ENCODE measurements at places on chromosomes 3 and 15.

DNA sequence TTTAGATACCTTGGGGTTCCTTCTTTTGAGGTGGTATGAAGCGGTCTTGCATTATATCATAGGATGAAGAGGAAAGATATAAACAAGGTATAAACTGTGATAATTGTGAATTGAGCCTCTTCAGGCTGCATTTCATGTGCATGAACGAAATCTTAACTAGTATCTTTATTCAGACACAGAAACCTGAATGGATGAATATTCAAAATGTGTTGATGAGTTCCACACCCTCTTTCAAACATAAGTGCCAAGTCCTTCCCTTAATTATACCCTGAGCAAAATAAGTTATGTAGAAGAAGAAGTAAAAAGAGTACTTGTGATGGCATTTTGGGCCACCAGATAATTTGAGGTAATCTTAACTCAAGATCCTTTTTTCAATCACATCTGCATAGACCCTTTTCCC lies 103.1 kb upstream of the CFAP20DC start:
- no peak for DNase-seq

DNA sequence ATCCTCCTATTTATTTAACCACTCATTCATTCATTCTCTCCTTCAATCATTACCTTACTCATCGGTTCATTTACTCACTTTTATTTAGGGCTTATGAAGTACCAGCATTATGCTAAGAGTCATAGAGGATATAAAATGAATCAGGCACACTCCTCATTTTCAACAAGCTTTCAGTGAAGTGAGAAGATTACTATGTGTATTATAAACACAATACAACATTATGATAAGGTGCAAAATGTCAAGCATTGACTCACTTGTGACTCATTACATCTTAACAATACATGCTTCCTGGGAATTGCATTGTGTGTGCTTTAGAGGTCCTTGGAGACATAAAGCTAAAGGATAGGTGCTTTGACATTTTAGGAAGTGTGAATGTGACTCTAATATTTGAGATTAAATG lies 60.4 kb downstream of the PLAAT1 start:
- no peak for DNase-seq

- DNase-seq, result no peak
Observed at GRCh38 chr15:91530956-91531582, 322.4 kb upstream of the SLCO3A1 start.

GRCh38 chr3:186598108-186598784 lies 14.6 kb upstream of the AHSG start:
- peak; percentile 37 for DNase-seq

DNA sequence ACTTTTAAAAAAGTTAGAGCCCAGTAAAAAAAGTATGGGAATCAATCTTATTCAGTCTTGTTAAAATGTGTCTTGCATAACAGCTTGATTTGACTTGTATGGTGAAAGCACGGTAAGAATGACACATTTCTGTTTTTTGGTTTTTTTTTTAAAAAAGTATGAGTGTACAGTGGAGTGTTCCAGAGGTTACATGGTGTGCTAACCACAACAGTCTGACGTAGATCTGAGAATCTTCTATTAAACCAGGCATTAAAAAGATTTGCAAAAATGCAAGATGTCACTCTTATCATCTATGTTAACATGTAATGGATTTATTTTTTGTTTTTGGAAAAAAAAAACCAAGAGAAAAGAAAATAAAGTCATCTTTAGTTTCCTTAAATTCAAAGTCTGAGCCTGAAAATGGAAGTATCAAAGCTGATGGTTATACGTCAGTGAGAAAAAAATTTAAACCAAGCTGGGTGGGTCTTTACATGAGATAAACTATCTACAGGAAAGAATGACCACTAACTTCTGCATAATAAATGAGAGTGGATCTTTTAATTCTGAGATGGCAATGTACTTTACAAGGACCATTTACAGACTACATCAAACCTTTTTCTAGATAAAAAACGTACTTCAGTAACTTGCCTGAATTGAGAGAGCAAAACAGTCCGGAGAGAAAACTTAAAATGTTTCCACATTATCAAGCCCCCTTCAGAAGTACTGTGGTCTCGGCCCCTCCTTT lies 1.6 kb downstream of the GABPB1 start:
- DNase-seq, result peak; percentile 93

DNA sequence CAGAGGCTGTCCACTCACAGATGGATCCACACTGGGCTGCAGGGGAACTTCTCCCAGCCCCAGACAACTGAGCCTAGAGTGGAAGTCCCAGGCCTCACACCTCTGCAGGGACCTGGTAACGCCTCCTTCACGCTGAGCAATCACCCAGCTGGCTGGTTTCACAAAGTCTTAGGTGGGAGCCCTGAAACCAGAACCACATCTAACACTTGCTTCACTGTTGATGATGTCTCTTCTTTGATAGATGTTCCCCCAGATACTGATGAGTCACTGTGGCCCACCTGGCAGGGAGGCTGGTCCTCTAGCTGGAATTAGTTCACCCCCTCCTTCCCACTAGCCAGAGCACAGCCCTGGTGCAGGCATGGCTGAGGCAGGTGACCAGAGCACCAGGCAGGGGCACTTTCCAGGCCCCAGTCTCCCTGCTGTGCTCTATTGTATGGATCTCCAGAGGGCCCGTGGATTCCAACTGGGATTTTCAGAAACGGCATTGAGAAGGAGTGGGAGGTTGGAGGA lies 33.5 kb downstream of the MYL3 start:
- DNase-seq, result no peak

- DNase-seq, result no peak
Observed at GRCh38 chr3:127363171-127363570, 75.3 kb upstream of the PRR20G start.

- no peak for DNase-seq
Observed at GRCh38 chr3:106068795-106069194, 200.0 kb upstream of the CBLB start.

GRCh38 chr15:80495401-80495942 lies 91.3 kb downstream of the ARNT2 start:
- DNase-seq, result peak; percentile 51

- DNase-seq, result peak; percentile 62
Observed at GRCh38 chr15:87348746-87349145, 907.8 kb downstream of the NTRK3 start.

DNA sequence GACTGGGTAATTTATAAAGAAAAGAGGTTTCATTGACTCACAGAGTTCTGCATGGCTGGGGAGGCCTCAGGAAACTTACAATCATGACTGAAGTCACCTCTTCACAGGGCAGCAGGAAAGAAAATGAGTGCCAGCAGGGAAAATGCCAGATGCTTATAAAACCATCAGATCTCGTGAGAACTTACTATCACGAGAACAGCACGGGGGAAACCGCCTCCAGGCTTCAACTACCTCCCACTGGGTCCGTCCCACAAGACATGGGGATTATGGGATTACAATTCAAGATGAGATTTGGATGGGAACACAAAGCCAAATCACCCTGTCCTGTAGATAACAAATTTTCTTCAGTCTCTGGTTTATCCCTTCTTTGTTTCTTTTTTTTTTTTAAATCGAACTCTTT lies 31.0 kb upstream of the AVEN start:
- DNase-seq, result no peak

DNA sequence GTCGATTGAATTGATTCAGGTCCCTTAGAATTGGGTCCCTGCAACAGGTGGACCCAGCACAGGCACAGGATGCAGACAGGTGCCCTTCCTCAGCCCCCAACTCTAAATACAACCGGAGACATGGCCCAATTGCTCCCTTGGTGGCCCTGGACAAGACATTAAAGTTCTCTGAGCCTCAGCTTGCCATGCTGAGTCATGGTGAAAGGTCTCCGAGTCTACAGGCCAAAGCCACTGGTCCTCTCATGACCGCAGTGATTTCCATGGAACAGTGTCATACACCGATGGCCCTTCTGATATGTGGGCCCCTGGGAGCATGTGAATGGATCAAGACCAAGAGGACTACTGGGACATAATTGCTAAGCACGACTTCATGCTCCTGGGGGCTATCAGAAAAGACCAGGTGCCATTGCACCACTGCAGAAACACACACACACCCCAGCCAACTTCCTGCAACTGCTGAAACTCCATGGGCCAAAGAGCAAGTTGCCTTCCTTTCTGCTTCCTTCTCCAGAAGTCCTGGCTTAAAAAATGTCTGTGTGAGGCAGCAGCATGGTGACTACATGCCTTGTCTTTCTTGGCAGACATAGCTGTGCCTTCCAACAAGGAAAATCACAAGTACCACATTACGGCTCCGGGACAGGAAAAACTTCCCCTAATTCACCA lies 38.8 kb downstream of the TBC1D2B start:
- DNase-seq, result no peak

GRCh38 chr3:119769394-119770149 lies 12.3 kb upstream of the NR1I2 start:
- peak; percentile 81 for DNase-seq

DNA sequence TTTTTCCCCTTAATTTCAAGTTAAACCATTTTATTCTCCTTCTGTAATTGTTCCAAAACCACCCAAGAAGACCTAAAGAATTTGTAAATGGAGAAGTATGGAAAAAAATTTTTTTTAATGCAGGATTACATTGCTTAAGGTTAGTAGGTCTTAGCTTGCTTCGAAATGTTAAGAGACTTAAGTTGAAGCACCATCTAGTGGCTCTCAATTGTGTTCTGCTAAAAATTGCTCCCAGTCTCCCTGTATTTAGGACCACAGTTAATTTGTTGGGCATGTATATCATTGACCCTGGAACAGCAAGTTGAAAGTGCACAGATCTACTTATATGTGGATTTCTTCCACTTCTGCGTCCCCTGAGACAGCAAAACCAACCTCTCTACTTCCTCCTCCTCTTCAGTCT lies 32.4 kb downstream of the CD200R1L start:
- DNase-seq, result peak; percentile 79

GRCh38 chr3:30986551-30986950 lies 92.1 kb upstream of the GADL1 start:
- DNase-seq, result no peak

DNA sequence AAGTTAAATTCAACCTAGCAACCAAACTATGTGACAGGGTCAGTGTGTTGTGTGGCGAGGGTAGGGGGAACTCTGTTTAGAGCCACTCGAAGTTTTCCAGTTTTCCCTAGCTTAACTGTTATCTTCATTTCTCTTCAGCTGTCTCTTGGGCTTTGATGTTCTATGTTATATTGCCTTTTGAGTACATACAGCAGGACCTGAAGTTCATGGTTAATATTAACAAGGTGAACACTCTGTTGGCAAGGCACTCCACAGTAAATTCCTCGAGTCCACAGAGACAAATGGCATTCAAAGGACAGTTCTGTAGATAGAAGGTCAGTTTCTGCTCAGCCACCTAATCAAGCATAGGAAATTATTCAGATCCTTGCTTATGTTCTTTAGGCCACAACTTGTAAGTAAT lies 147.9 kb upstream of the DPH6 start:
- no peak for DNase-seq

DNA sequence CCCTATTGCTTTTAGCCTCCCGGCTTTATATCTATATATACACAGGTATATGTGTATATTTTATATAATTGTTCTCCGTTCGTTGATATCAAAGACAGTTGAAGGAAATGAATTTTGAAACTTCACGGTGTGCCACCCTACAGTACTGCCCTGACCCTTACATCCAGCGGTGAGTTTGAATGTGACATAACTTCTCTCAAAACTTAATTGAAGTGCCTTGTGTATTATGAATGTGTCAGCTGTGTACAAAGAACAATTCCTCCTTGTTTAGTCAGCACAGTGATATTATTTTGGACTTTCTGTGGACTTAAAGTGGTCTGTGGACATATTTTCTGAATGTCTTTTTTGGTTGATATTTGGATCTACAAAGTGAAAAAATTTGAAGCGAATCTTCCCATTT lies 220 bp downstream of the TP63 start:
- DNase-seq, result no peak

DNA sequence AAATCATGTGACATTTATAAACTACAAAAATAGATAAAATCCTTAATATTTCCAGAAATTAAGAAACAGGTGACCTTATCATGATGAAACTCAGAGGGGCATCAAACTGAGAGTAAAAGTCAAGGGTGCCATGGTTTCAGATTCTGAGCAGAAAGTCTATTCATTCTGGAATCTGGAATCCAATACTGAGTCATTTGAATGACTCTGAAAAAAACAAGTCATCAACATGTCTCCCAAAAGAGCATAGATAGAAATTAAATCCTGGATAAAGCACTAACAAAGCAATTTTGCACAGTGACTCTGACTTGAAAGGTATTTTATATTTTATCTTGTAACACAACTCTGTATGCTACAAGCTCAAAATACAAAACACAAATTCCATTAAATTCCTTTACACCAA lies 23.4 kb downstream of the STAC start:
- DNase-seq, result no peak

DNA sequence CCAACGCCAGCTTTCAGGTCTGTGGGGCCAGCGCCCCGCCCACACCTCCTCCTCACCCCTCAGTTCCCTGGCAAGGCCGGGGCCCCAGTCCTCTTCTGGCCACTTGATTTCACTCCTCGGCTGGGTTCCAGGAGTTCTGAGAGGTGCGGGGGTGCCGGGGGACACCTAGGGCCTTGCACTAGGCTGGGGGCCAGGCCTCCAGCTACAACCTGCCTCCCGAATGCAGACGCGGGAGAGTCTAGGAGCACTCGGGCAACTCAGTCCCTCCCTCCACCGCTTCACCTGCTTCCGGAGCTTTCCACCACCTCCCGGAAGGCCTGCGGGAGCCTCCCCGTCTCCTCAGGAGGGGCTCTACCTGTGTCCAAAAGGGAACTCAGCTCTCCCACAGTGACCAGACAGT lies 35.6 kb downstream of the TNK2 start:
- DNase-seq, result no peak

DNA sequence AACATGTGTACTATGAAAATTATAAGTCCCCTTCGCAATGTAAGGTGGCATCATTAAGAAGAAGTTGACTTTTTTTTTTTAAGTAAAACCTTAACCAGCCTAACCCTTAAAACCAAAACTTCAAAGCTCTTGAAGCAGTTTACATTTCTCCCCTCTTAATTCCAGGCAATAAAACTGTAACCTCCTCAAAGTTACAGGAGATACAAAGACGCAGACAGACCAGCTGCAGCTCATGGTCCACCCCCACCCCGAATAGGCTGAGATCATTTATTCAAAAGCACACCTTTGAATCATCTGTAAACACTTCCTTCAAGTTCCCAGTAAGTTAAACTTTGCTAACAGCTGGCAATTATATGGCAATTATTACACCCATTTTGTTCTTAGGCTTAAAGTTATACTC lies 414.5 kb downstream of the ERC2 start:
- DNase-seq, result no peak

GRCh38 chr3:140081887-140082286 lies 146.9 kb downstream of the CLSTN2 start:
- DNase-seq, result no peak

- DNase-seq, result no peak
Observed at GRCh38 chr15:35931799-35932341, 385.9 kb upstream of the DPH6 start.

GRCh38 chr15:78322243-78322642 lies 17.9 kb upstream of the CRABP1 start:
- DNase-seq, result peak; percentile 64

GRCh38 chr15:66155065-66155464 lies 98.5 kb downstream of the MEGF11 start:
- no peak for DNase-seq

DNA sequence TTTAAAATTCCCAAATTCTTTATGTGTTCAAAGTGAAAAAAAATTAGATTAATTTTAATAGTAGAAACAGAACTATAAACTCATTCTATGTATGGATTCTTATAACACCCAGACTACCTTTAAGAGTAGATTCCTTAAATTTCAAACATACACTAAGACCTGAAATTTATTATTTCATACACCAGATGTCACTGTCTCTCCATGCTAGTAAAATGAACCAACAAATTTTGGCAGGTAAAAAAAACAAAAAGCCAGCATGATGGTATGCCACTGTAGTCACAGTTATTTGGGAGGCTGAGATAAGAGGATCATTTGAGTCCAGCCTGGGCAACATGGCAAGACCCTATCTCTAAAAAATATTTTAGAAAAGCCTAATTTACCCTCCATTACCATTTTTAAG lies 461.3 kb upstream of the NAALADL2 start:
- DNase-seq, result peak; percentile 49
